Endodermal cell (in vitro differentiated cells): ENCODE measurements at places on chromosomes 2 and 18. TPM values are rescaled to one million over a fixed set of nuclear protein-coding genes. Genes with fewer than 3 reads are reported as not detected.

The ELOA2 gene
- not detected in 3 replicates for total RNA-seq

The RAB6C gene
- 0.14 and 0.24 TPM in 2 replicates for total RNA-seq

The ANO7 gene
- total RNA-seq = 5.7 and 8.1 TPM in 2 replicates

The CRYGA gene
- not detected in 2 replicates for total RNA-seq

The DNER gene
- total RNA-seq = 0.16 and 0.18 TPM in 2 replicates

The GALNT13 gene
- 7.3 and 9.8 TPM in 2 replicates for total RNA-seq

The ACTG2 gene
- total RNA-seq = 1.6 and 3.1 TPM in 2 replicates

The TSPYL6 gene
- not detected in 2 replicates for total RNA-seq

The RPRM gene
- total RNA-seq = 32.6 and 34.7 TPM in 2 replicates

The COL3A1 gene
- total RNA-seq = not detected in 2 replicates

The MYO7B gene
- 0.11 TPM in 2 replicates for total RNA-seq

The C1QL2 gene
- total RNA-seq = 0.18 TPM in 1 of 2 replicates, not detected in the other

The CFAP53 gene
- total RNA-seq = 0.32 and 0.37 TPM in 2 replicates

The NTSR2 gene
- not detected in 3 replicates for total RNA-seq

The GCKR gene
- total RNA-seq = 0.99 to 1.7 TPM (median 1.6 TPM) in 3 replicates

The SAG gene
- not detected in 3 replicates for total RNA-seq

The SLC5A7 gene
- total RNA-seq = not detected in 2 replicates

The IRS1 gene
- 14.9 and 16.6 TPM in 2 replicates for total RNA-seq

The SCN3A gene
- 0.06 to 0.24 TPM in 2 of 3 replicates, not detected in the other for total RNA-seq

The COL5A2 gene
- total RNA-seq = 153 and 159 TPM in 2 replicates

The ACYP2 gene
- total RNA-seq = 7.3 to 9.2 TPM (median 8.6 TPM) in 3 replicates

The SERPINB2 gene
- not detected in 2 replicates for total RNA-seq

The SCN7A gene
- total RNA-seq = 0.20 and 0.29 TPM in 2 replicates

The PRKAG3 gene
- total RNA-seq = not detected in 3 replicates

The RPS27A gene
- total RNA-seq = 1,067 to 1,231 TPM (median 1,160 TPM) in 3 replicates
